H54 (cell line): ENCODE measurements at places on chromosomes 11 and 22.

DNA sequence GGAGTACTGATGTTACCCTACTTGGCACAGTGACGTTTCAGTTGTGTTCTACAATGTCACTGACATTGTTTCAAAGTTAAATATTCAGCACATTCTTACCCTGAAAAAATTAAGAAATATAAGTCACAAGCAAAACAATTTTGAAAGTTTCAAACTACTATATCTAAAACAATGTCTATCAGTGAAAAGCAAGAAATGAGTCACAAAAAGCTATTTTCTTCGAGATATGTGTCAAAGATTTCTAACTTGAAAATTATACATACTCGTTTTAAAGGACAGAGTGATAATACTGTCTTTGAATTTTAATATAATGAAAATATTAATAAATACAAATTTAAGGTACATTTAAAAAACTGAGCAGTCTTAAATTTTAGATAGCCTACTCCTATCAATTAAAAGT lies 42.9 kb downstream of the RDX start:
- no peak for DNase-seq

GRCh38 chr22:27918341-27919221 lies 475 bp downstream of the PITPNB start:
- peak; percentile 27 for DNase-seq

GRCh38 chr11:23192256-23192655 lies 332.0 kb upstream of the CCDC179 start:
- DNase-seq: no peak

- no peak for DNase-seq
Measured at GRCh38 chr22:24106385-24107381, 74.6 kb upstream of the SUSD2 start.

GRCh38 chr11:45473341-45473895 lies 187.3 kb upstream of the SYT13 start:
- no peak for DNase-seq

DNA sequence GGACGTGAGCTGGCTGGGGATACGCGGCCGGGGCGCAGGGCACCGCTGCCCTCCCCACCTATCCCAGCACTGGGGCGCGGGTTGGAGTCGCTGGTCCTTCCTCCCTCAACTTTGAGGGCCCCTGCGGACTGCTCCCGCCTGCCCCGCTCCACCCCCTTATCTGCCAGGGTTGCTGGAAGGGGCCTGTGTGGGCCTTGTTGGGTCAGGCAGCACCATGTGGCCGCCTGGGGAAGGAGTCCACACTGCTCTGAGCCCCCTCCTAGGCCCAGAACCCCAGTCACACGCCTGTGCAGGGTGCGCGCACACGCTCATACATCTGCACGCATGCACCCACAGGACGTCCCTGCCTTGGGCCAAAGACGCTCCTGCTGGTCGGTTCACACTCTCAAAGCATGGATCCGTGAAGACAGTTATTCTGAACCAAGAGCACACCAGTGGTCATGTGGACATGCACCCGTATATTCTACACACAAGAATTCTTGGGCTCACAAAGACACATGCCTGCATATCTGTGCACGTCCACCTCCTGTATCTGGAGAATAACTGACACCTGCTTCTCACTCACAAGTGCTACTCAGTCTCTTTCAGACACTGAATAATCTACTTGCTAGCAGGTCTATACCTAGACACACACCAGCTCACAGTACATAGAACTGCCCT lies 710 bp downstream of the TUB start:
- no peak for DNase-seq

- DNase-seq: no peak
Measured at GRCh38 chr11:106950067-106950491, 68.2 kb downstream of the GUCY1A2 start.

DNA sequence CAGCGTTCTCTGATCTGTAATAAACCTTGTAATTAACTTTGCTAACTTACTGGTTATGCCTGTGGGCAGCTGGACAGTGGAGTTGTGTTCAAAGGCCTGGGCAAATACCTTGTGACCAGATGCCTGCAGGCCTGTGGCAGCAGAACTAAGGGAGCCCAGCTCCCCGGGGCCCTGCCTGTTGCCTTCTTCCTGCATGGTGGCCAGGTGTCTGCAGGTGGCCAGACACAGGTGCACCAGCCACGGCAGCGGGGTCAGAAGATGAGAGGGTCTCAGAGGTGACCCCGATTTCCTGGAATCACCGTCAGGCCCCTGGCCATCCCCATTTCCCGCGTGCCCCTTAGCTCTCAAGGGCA lies 127.2 kb downstream of the OSBP2 start:
- DNase-seq: no peak

DNA sequence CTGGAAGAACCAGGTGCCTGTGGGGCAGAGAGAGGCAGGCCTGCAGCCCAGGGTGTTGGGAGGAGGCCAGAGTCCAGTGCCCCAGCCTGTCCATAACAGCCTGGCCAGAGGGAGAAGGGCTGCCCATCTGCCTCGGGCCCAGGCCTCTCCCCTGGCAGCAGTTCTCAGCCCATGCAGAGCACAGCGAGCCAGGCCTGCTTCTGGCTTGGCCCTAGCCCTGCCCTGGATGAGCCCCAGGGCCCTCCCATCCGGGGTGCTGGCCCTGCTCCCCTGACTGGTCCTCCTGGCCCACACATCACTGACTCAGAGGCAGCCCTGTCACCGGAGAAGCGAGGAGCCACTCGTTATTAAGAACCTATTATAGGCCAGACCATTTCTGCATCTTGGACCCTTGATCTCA lies 19.7 kb upstream of the MYRF start:
- peak; percentile 95 for DNase-seq

DNA sequence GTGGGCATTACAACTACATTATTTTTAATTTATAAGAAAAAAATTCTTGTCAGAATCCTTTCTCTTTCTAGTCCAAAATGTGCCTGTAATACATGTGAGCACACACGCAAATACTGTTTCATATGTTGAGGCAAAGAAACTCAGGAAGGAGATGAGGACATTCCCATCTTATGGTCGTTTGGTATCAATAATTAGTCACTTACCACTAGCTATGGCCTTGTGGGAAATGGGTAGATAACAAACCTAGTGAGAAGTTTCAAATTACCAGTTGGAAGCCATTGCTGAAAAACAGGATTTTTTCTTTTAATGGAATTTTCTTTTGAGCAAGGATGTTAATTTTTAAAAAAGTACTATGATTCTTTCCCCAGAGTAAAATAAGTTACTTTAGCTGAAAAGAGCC lies 25.7 kb downstream of the AMOTL1 start:
- no peak for DNase-seq

DNA sequence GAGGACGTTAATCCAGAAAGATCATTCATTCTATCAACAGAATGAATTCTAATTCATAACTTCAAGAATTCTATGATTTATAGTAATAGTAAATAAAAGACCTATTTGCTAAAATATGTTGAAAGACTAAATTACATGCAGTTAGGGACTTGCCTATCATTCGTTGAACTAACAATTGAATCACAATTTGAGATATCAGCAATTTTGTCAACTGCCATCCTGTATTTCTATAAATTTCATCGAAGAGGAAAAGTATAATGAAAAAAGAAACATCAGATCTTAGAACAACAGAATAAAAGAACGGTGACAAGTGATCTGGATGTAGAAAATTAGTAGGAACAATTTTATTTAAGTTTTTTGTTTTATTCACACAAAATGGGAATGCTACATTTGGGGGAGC lies 4.4 kb upstream of the TTC17 start:
- DNase-seq: no peak

GRCh38 chr11:79834015-79834414 lies 393.2 kb upstream of the TENM4 start:
- no peak for DNase-seq

GRCh38 chr22:39603345-39603744 lies 32.8 kb downstream of the CACNA1I start:
- no peak for DNase-seq

DNA sequence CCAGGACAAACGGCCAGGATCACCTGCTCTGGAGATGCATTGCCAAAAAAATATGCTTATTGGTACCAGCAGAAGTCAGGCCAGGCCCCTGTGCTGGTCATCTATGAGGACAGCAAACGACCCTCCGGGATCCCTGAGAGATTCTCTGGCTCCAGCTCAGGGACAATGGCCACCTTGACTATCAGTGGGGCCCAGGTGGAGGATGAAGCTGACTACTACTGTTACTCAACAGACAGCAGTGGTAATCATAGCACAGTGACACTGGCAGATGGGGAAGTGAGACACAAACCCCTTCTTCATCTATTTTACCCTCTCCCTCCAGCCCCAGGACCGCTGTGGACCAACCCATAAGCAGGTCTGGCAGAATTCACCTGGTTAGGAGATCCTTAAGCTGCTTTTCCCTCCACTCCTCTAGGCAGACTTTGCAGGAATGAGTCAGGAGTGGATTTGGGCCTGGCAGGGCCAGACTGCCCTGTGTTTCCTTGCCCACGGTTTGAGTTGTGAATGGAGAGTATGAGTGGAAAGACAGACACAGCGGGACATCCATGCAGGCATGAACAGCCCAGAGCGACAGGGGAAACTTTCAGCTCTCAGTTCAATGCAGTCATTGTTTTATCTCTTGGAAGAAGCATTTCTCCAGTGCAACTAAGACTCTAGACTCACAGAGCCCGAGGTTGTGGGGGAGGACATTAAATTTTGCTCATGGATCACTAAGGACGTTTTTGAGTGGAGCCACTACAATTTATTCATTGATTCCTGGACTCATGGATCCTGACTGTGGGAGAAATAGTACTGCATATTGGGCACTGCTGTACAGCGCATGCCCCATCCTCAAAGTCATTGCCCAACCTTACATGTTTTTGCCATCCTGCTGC lies 75.3 kb upstream of the IGLL5 start:
- no peak for DNase-seq

DNA sequence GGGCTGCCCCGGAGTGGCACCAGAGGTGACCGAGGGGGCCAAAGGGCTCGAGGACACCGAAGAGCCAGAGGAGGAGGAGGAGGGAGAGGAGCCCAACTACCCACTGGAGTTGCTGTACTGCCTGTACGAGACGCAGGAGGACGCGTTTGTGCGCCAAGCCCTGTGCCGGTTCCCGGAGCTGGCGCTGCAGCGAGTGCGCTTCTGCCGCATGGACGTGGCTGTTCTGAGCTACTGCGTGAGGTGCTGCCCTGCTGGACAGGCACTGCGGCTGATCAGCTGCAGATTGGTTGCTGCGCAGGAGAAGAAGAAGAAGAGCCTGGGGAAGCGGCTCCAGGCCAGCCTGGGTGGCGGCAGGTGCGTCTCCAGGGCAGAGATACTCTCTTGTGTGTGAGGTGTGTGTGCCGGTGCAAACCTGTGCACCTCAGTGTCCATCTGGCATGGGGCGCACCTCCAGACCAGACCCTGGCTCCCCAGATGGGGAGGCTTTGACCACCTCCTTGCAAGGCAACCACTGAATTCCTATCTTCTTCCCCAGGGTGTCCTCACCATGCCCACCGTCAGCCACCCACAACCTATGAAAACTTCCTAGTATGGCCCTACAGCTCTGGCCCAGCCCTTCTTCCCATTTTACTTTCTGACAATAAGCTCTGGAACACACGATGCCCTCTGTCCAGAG lies 3.4 kb downstream of the NLRP6 start:
- no peak for DNase-seq

DNA sequence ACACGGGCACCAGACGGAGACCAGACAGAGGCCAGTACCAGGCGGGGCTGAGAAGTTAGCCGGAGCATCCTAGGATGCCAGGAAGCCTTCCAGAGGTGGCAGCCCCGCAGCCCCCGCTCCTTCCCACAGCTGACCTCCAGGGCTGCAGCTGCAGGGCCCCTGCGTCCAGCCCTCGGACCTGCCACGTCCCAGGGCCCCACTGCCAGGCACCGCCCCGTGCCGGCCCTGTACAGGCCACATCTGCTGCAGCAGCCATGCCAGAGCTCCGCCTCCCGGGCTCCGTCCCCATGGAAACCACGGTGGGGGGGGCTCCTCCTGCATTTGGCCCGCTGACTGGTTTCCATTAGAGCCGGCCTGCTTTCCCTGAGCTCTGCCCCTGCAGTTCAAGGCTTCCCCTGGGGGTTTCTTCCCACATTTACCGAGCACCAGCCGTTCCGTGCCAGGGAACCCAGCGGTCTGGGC lies 62.5 kb upstream of the PPARA start:
- no peak for DNase-seq

DNA sequence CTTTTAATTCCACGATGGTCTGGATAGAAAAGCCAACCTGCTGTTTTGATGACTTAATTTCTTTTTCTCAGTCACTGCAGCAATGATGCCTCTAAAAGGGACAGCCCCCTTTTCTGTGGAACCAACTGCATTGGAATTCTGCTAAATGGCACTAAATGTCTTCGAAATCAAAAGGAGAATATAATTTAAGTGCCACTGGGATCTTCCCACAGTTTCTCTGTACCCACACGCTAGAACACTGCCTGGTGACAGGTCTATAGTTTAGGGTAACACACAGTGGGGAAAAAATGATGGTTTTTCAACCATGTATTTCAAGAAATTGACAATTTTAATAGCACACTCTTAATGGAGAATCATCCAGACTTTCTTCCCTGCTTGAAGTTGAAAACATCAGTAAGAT lies 182.3 kb downstream of the OPCML start:
- no peak for DNase-seq

GRCh38 chr11:47317064-47317828 lies 35.3 kb downstream of the MYBPC3 start:
- DNase-seq: no peak

DNA sequence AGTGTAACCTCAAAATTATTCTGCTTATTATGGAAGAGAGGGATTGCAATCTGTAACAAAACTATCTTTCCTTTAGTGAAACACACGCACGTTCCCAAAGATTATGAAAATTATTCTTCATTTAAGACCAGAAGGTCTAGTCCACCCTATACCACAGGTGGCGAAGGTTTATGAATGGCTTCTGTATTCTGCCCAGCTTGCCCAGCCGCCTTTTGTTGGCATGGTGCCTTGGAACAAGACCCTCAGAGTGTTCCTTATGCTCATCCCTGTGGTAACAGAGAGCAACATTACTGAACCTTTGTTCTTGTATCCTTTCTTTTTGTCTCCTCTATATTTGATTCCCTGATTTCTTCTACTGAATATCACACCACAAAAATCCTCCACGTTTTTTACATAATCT lies 116.4 kb downstream of the FAR1 start:
- DNase-seq: no peak

DNA sequence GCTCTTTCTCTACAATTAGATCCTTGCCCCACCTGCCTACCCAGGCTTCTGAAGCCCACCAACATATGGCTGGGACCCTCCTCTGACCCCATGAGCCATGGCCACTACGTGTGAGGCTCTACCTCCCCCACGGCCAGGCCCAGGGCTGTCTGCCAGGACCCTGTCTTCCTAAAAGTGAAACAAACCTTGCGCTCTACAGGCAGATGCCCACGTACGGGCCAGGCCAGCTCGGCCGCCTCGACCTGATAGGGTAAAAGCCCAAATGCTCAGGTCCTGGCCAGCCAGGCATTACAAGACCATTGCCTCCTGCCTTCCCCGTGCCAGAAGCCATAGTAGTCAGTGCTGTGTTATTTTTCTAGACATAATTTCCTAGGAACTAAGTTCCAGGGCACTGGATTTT lies 1496.4 kb downstream of the BRD1 start:
- DNase-seq: no peak

GRCh38 chr22:31828739-31829138 lies 74.9 kb downstream of the DEPDC5 start:
- DNase-seq: no peak

- no peak for DNase-seq
Measured at GRCh38 chr11:115630214-115630613, 126.0 kb upstream of the CADM1 start.

- no peak for DNase-seq
Measured at GRCh38 chr11:95429376-95429907, 198.4 kb upstream of the SESN3 start.

- DNase-seq: no peak
Measured at GRCh38 chr22:39252461-39253434, 8.0 kb upstream of the PDGFB start.
